ENCODE measurements at places on chromosomes 3 and 15.

- DNase-seq = peak; percentile 83
Measured at GRCh38 chr3:12706504-12707253, 42.8 kb upstream of the RAF1 start.

DNA sequence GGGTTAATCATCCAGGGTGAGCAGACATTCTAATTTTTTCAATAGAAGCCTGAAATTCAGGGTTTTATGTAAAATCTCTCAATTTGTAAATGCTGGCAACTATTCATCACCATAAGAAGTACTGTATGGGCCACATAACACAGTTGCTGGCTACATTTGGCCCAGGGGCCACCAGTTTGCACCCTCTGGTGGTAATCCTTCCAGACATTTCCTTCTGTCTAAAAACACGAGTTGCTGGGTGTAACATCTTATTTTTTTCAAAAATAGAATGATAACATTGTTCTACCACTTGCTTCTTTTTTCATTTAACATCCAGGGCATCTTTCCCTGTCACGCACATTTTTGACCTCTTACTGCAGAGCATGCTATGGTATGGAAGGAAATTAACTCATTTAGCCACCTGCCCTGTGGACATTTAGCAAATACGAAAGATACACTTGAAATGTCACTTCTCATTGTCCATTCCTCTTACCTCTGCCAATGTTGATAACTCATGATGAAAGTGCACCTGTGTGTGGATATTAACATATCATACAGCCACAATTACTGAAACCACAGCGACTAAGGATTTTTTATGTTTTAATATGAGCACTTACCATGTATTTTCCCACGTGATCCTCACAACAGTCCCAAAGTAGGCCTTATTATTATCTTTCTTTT is 117.5 kb upstream of the ARHGEF3 start:
- DNase-seq = no peak

- DNase-seq = no peak
Measured at GRCh38 chr3:22621205-22621809, 581.8 kb upstream of the UBE2E2 start.

- DNase-seq = no peak
Measured at GRCh38 chr15:62348118-62348517, 183.0 kb upstream of the C2CD4B start.

GRCh38 chr3:42473083-42473932 is 29.1 kb upstream of the VIPR1 start:
- no peak for DNase-seq

DNA sequence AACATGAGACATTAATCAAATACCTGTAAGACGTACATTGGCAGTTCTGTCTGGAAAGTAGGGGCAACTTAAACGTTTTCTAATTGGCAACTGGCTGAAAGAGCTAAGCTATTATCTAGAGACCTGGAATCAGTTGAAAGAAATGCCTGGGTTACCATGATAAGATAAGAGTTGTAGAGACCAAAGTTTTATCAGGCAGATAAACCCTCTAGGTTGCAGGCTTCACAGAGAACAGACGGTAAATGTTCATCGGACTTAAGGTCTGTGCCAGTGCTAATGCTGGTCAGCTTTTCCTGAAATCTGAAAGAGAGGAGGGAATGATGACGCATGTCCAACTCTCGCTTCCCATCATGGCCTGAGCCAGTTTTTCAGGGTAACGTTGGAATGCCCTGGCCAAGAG is 196.2 kb downstream of the ROBO2 start:
- DNase-seq = no peak

DNA sequence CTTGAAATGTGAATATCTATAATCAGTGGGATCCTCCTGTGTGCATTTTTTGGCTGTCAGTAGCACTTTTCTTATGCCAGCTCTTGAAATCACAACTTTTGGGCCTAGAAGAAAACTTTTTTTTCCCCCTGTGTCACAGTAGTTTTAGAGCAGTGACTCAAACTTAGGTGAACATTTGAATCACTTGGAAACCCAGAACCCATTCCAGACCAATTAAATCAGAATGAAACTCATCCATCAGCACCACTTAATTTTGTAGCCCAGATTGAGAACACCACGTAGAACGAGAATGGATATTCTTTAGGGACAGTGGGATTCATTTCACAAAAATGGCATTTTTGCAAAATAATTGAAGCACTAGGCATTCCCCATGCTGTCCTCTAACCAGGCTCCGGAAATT is 224.8 kb upstream of the NANOGP8 start:
- DNase-seq = no peak

DNA sequence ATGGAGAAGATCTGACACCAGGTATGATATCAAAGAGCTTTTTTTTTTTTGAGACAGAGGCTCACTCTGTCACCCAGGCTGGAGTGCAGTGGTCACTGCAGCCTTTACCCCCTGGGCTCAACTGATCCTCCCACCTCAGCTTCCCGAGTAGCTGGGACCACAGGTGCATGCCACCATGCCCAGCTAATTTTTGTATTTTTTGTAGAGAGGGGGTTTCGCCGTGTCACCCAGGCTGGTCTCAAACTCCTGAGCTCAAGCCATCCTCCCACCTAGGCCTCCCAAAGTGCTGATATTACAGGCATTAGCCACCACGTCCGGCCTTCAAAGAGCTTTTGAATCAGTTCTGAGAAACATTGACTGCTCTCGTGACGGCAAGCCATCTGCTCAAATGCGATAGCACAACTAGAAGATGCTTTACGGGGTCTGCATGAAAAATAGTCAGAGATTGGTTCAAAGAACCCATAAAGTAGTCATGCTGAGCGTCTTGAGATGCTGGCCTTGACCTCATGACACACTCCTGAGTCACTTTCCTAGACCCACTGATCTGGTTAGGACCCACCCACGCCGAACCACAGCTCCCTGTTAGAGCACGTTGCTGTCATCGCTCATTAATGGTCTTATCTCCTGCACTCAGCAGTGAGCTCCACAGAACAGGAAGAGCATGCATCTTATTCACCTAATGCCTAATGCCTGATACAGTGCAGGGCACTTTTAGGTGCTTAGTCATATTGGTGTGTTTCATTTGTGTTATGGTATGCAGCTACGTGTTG is 57.0 kb upstream of the NR2F2 start:
- peak; percentile 26 for DNase-seq

DNA sequence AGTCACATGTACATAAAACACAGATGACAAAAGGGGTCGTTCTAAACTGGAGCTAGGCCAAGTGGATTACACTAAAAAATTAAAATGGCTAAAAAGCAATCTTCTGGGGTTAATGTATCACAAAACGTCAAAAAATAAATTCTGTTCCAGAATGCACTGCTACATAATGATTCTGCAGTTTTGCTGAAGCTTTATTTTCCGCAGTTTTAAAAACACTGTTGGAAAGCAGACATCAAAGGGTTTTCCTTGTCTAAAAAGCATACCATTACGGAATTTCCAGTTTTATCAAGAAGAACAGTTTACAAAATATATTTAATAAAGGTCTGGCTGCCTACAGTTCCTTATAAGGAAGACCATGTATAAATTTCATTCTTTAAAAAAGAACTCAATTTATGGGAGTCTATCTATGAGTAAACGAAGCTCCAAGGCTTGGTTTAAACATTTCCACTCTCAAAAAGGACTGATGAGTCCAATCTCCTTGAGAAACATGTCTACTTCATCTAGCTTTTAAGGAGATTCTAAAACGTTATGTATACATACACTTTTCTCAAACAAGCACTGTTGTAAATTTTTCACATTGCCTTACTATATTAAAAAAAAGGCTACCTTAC is 1.3 kb downstream of the DMXL2 start:
- DNase-seq = no peak

- DNase-seq = no peak
Measured at GRCh38 chr3:181637056-181637455, 74.7 kb upstream of the SOX2 start.

DNA sequence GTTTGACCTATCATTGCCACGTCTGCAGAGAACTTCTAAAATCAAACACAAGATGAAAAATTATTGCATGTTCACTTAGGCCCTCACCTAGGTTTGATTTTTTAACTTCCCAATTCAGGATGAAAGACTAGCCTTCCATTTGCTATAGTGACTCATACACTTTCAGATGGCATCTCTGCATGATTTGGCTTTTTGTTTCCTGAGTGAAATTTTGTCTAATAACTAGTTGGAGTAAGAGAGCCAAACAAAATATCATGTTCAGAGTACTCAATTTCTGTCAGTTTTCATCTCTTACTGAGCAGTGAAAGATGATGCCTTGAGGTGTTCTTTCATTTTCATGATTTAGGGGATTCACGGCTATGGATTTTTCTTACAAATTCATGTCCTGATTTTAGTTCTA is 122.9 kb downstream of the NSUN3 start:
- no peak for DNase-seq

GRCh38 chr3:9552252-9552999 is 1.2 kb downstream of the LHFPL4 start:
- DNase-seq = peak; percentile 35

DNA sequence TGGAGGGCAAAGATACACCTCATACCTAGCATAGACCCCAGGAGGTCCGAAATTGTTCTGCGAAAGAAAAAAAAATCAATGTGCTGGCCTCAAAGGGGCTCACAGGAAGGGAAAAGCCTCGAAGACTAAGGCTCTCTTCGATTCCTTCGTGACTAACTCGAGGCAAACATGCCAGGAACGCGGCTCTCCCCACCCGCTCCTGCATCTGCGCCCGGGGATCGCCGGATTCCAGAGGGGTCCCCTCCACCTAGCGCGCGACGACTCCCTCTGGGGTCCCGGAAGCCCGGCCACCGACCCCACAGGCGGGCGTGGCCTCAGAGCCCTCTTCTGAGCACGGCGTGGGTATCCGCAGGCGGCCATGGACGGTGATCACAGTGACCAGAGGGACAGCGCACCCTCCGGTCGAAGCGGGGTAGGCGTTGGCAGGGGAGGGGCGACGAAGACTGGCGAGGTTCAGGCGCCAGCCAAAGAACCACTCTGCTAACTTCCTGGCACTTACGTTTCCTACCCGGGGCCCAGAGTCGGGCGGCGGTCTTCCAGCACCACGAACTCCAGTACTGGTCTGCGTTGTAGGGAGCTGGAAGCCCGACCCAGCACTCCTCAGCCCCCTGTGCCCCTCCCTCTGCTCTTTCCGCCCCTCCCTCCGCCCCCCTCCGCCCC is 515 bp upstream of the EIF3J start:
- peak; percentile 58 for DNase-seq

GRCh38 chr3:169345662-169346331 is 317.7 kb downstream of the MECOM start:
- no peak for DNase-seq

- DNase-seq = no peak
Measured at GRCh38 chr15:74261041-74261440, 24.9 kb downstream of the CCDC33 start.

- DNase-seq = peak; percentile 39
Measured at GRCh38 chr15:42137461-42138261, 18.8 kb downstream of the PLA2G4F start.

GRCh38 chr15:73699249-73700040 is 15.3 kb downstream of the CD276 start:
- DNase-seq = no peak

- no peak for DNase-seq
Measured at GRCh38 chr3:113279686-113280085, 68.3 kb downstream of the BOC start.

DNA sequence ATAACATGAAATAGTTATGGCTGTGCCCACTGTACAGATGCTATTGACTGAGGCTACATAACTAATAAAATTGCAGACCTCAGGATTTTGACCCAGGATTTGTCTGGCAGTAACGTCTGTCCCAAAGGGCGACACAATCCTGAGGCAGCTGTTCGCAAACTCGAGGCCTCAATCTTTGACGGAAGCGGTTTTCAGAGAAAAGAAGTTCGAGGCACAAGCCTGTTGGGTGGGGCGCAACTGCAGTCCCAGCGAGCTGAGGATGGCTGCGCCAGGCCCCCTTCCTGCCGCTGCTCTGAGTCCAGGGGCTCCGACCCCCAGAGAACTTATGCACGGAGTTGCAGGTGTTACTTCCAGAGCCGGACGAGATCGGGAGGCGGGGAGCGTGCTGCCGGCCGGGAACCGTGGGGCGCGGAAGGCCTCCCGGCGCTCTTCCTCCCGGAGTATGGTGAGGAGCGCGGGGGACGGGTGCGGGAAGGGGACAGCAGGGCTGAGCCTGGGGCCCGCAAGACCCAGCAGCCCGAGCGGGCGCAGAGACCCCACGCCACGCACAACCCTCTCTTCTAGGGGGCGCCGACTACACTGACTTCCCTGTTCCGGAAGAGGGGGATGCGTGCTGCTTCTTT is at the start of gene PARP15:
Gene PARP15, plus strand, starts transcription at position 242 of the 623 bp plus-strand sequence. Its CDS starts 18 bp downstream, at position 260.
- DNase-seq = no peak

DNA sequence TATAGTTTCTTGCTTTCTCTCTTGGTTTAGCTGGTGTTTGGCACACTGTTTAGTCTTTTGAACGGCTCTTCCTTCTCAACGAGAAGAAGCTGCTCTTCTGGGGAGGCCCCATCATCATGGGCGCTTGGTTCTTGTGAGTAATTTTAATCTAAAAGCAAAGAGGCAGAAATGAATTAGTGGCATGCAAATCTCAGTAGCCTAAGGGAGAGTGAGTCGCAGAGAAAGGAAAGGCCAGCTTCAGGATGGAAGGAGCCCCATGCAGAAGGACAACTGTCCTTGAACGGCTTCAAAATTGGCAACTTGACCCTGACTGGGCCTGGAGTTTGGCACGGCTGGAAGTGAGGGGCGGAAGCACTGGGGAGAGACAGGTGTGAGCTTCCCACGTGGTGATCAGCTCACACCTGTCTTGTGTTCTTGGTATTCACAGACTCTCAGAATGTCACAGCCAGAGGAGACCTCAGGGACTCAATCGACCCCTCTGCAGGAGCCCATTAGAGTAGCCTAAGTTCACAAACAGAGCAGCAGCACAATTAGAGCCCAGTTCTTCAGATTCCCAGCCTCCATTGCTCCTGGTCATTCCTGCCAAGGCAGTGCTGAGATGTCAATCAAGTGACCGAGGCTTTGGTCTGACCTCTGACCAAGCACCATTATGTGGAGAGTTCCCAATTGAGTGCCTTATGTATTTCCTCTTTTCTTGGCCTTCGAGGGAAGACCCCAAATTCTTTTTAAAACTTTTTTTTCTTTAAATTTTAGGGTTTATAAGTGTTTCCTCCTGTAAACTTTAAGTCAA is 41.3 kb upstream of the ETV5 start:
- no peak for DNase-seq

GRCh38 chr3:144033240-144033589 is 61.6 kb downstream of the DIPK2A start:
- DNase-seq = no peak

- no peak for DNase-seq
Measured at GRCh38 chr15:25844981-25845680, 18.0 kb downstream of the ATP10A start.

GRCh38 chr3:188904670-188905069 is 267.1 kb upstream of the TPRG1 start:
- no peak for DNase-seq

- DNase-seq = no peak
Measured at GRCh38 chr3:22506871-22507270, 696.3 kb upstream of the UBE2E2 start.

GRCh38 chr3:149487598-149488197 is 13.2 kb downstream of the TM4SF4 start:
- DNase-seq = peak; percentile 43

GRCh38 chr3:128383316-128384235 is 83.1 kb downstream of the DNAJB8 start:
- peak; percentile 64 for DNase-seq

- DNase-seq = no peak
Measured at GRCh38 chr3:71902258-71903111, 117.5 kb upstream of the PROK2 start.

Measured in HEK293T (cell line).